ENCODE measurements at places on chromosomes 7 and 10.

DNA sequence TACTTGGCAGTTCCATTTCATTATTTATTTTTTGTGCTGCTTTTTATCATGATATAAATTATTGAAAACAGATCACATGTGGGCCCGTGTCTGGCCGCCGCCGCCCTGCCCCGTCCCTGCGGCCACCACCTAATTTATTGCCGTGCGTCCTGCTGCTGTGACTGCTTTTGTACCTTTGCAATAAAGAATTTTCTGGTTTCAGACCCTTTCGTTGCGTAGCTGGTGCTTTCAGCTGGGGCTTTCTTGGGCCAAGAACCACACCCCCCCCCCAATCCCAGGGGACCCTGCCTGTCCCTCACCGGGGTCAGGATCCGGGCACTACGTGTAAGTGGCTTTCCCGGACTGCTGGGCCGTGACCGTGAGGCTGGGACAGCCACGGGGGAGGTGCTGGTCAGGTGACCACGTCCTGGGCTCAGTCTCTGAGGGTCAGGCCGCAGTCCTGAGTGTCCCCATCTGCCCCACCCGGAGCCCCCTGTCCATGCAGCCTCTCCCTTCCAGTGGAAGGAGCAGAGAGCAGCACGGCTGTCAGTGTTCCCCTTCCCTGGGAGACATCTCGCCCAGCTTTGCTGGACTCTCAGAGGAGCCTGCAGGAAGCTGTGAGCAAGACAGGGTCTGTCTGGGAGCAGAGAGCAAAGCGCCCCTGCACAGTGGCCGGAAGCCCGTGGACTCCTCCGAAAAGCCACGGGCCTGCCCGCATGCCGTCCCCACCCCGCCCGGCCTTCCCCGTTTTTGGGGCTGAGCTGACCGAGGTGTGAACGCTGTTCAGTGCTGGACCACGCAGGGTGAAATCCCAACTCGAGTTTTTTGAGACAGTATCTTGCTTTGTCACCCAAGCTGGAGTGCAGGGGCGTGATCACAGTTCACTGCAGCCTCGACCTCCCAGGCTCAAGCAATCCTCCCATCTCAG is 12.6 kb downstream of the MAFK start:
- DNase-seq: no peak

GRCh38 chr7:45129181-45129800 is 17.8 kb upstream of the TBRG4 start:
- no peak for DNase-seq

- no peak for DNase-seq
These were observed 43.3 kb upstream of the CYTH3 start for GRCh38 chr7:6315746-6316145.

DNA sequence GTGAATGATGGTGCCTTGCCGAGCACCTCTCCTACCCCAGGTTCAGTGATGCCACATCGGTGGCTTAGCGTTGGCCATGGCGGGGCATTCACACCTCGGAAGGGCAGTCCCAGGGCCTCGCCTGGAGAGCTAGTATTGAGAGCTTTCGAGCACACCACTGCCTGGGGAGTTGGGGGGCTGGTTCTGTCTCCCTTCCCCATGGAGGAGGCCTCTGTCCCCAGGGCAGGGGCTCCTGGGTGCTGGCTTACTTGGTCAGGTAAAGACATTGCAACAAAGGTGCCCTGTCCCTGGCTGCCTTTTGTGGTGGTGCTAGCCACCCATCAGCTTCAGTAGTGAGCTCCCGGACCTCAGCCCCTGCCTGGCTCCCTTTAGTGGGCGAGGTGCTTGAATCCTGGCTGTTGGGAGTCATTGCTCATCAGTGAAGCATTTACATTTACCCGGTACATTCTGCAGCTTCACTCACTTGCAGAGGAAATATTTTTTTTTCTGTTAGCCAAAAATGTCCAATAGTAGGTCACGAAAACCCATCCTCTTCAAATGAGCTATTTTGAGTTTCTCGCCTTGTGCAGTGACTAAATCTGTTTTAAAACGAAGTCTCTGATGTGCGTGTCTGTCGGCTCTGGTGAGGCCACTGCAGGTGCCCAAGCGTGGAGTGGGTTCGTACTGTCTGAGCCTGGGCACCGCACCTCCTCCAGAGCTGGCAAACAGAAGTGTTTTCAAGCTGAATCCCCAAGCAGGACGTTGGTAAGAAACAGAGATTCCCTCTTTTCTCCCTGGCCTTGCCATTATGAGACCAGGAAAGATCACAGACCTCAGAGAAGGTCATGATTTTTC is 95.5 kb downstream of the INPP5A start:
- no peak for DNase-seq

- DNase-seq: no peak
These were observed 127.5 kb downstream of the SNX10 start for GRCh38 chr7:26419198-26419597.

All from activated CD8-positive, alpha-beta memory T cell treated with anti-CD3 and anti-CD28 coated beads for 4 hours (primary cell).